ENCODE measurements at places on chromosomes 2 and 18.

DNA sequence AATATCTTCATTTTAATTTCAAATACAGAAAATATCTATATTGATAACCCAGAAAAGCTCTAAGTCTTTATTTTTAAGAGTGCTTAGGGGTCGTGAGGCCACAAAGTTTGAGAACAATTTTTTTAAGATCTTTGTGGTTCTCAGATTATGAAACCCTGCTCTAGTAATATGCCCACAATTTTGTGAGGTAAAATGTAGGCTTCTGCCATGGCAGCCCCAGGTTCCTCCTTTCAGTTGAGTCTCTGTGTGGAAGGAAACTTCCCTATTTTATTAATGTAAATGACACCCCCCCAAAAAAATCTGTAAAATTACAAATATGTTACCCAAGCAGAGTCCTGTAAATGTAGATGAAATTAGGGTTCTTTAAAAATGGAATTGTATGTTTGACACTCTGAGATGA lies 600.5 kb downstream of the SATB2 start:
- DNase-seq, result no peak

DNA sequence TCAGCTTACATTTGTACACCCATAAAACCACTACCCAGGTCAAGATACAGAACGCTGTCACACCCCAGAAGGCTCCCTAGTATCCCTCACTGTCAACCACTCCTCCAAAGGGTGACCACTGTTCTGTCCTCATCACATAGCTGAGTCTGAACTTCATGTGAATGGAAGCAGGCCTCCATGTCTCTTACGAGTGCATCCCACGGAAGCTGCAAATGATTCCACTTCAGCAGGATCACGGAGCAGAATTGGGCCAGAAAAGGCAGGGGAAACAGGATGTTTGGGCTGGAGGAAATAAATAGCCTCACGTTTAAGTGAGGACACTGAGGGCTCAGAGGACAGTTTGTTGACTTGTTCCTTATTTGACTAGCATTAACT lies 38.4 kb downstream of the LBH start:
- no peak for DNase-seq

DNA sequence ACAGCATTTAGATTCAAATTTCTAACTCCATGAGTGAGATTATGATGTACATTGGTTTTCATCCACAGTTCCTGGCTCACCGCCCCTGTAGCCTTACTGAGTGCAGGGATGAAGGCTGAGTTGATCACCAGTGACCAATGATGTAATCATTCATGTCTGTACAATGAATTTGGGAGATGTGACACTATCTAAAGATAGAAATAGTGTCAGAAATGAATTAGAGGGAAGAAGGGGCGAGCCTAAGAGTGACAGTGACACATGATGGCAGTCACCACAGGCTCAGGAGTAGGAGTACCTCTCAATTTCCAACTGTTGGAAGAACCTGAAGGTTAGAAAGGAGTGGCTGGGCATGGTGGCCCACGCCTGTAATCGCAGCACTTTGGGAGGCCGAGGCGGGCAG lies 3.2 kb downstream of the METTL4 start:
- no peak for DNase-seq

DNA sequence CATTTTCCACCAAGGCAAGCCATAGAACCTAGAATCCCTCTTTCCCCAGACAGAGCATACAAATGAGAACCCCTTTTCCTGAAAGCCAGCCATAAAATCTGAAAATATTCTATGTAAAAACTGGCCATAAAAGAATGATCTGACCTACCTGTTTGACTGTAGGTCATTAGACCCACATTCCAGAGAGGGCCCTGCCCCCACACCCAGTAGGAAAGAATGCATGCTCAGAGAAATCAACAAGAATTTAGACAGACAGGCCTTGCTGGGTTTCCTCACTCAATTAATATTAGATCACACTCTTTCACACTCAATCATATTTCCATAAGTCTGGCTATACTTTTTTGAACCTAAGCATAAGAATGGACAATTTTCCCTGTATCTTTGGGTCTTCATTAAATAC lies 929.5 kb downstream of the ERBB4 start:
- no peak for DNase-seq

DNA sequence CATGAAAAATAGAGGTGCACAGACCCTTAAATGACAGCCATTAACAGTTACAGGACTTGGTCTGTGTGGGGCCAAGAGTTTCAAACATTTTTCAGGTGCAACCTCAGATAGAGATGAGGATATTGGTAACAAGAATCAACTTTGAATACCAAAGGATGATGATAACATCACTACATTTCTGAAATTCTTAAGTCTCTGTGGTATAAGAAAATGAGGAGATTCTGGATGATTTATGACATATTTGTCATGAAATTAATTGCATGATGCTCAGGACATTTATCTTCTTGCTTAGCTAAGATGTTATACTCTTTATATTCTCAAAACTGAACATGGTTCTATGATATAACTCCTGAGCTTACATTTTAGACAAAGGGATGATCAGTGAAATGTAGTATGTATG lies 471.8 kb upstream of the CWC22 start:
- no peak for DNase-seq

- DNase-seq, result no peak
Observed at GRCh38 chr2:180405520-180405919, 398.4 kb upstream of the CWC22 start.

DNA sequence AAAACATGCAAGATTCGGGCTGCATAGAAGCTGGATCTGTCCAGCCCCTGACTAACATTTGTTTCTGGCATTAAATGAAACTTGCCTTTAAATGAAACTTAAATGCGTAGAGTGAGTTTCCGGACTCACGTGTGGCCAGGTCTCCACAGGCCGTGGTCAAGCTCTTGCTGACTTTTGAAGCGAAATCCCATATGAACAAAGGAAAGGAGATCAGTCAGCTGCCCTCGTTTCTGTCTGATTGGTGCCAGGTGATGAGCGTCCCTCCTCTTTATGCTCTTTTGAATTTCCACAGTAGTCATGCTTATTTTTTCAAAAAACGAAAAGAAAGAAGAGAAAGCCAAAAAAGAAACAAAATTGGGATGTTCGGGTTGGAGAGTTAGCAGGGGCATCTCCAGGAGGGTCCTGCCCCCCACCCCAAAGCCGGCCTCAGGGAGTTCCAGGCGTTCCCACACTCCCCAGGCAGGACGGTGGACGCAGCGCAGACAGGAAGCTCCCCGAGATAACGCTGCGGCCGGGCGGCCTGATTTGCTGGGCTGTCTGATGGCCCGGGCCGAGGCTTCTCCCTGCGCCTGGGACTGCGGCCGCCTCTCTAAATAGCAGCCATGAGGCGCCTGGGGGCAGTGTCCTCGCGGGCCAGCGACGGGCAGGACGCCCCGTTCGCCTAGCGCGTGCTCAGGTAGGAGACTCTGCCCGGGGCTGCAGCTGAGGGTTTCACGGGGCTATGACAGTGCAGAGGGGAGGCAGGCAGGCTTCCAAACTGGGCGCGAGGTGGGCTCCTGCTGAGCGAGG lies at the start of gene COLEC11:
Gene COLEC11, plus strand, starts transcription at position 620 of the 789 bp plus-strand sequence. CDS start 9,229 bp downstream, outside the sequence.
- DNase-seq, result no peak

DNA sequence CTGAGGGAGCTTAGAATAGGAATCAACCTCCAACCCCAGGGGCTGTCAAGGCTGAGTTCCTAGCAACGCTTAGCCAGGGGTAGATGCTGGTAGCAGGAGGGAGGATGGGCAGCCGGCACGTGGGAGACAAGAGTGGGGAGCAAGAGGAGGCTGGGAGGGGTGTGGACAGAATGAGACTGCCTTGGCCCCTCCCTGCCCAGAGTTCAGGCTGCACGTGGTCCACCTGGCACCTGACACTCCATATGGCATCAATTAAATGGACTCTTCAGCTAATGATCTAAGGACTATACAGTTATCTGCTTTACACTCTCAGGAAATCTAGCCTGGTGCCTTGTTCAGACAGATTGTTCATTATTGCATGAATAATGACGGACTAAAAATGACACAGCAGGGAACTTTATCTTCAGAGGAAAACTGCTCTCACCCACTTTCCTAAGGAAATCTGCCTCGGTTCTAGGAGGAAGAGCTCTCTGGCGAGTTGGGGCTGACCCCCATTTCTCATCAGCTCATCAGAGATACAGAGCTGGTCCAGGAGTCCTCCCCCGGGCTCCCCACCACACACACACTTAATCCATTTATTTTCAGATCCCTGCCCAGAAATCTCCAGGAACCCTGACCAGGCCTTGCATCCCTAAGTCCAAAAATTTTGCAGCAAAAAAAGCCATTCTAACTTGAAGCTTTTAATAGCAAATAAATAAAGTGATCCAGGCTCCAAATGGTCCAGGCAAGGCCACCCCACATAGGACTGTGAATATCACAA lies 102.1 kb upstream of the CDC42EP3 start:
- DNase-seq, result no peak

All from germinal center (tissue), 1 donor.